ENCODE measurements at places on chromosomes 3 and 15.

DNA sequence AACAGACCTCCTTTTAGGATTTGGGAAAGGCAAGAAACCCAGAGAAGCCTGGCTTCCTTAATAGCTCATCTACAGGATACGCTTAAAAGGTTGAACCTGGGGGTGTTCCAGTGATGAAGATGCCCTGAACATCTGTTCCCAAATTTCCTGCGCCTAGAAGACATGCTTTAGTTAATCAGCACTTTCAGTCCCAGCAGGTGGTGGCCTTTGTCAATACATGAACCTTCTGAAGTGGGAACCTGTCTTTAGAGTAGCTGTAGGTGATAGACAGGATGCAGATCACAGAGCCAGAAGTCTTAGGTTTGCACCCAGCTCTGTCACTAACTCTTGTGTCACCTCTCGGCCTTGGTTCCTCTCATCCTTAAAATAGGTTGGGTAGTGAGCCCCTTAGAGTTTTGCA is 149.7 kb upstream of the SYNPR start:
- no peak for DNase-seq

DNA sequence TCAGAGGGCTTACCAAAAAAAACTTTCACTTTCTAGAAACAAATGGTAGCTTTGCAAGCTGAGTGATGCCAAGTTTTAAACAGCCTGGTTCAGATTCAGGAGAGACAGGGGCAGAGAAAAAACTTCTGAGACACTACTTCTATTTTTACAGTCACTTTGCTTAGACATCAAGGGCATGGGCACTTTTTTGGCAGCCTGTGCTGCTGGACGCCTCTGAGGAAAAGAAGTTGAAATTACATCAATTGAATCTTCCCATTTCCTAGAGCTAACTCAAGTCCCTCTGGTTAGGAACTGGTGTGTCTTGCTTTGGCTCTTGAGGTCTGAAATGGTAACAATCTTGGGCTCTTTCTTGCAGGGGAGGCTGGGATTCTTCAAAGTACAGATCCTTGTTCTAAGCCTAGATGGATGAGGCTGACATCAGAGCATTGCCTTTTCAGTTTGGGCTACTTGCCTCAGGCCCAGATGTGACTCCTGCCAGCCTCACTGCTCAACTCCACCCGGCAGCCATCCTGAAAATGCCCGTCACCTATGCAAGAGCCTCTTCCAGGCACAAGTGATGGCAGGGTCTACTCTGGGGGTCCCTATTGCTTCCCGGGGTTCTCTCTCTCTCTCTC is 357.5 kb downstream of the FOXP1 start:
- DNase-seq, result no peak

- DNase-seq, result no peak
Observed at GRCh38 chr3:143830786-143831185, 17.5 kb downstream of the SLC9A9 start.

- no peak for DNase-seq
Observed at GRCh38 chr15:22978691-22979237, 1.4 kb downstream of the CYFIP1 start.

- no peak for DNase-seq
Observed at GRCh38 chr3:21405671-21406667, 345.0 kb downstream of the ZNF385D start.

DNA sequence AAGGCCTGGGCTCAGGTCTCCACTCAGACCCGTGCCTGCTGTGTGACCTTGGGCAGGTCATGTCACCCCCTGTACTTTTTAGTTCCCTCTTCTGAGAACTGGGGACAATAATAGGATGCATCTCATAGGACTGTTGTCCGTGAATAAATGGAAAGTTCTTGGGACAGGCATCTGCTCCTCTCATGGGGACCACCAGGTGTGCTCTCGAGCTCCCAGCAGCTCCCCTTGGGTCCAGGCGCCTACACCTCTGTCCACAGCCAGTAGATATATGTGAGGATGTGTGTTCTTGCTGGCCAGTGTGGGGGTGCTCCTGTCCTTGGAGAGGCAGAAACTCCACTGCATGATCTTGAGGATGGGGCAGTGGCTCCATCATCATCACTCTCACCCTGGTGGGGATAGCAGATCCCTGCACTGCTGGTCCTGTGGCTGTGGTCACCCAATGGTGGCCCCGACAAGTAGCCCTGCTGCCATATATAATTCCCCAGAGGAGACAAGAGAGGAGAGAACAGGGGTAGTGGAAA is 257.6 kb upstream of the TLE3 start:
- DNase-seq, result no peak

- DNase-seq, result no peak
Observed at GRCh38 chr3:118485693-118486092, 549.0 kb downstream of the IGSF11 start.

GRCh38 chr3:112670824-112671223 is 29.9 kb upstream of the CCDC80 start:
- DNase-seq, result no peak

GRCh38 chr3:45551214-45552010 is 43.1 kb upstream of the LIMD1 start:
- DNase-seq, result no peak

GRCh38 chr3:162138509-162138908 is 641.9 kb downstream of the OTOL1 start:
- DNase-seq, result no peak

GRCh38 chr3:49012441-49013017 is 5.3 kb downstream of the WDR6 start:
- DNase-seq, result no peak

DNA sequence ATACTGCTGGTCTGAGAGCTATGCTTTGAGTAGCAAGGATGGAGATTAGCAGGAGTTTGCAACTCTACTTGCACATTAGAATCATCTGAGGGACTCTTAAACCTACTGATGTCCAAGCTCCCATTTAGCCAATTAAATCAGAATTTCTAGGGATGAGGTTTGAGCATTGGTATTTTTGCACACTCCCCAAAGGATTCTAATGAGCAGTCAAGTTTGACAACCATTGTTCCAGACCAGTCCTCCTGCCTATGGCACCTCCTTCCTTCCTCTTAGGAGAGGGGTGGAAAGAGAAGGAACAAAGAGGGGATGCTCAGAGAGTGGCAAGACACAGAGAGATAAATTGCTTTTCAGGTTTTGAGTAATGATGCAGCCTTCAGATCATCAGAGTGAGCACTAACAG is 275.5 kb upstream of the ROPN1 start:
- DNase-seq, result no peak

DNA sequence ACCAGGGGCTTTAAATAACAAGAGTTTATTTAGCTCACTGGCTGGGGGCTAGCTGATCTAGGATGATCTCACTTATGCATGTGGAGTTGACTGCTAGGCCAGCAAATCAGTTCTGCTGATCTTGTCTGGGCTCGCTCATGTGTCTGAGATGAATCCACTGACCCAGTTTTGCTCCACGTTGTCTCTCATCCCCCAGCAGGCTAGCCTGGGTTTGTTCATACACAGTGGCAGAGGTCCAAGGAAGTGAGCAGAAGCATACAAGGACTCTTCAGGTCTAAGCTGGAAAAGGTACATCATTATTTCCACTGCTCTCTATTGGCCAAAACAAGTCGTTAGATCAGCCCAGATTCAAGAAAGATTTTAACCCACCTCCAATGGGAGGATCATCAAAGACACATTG is 238.0 kb downstream of the PLCL2 start:
- DNase-seq, result no peak

GRCh38 chr3:152385761-152386160 is 117.0 kb downstream of the MBNL1 start:
- DNase-seq, result no peak

- DNase-seq, result no peak
Observed at GRCh38 chr15:66997212-66997611, 68.2 kb upstream of the SMAD3 start.

DNA sequence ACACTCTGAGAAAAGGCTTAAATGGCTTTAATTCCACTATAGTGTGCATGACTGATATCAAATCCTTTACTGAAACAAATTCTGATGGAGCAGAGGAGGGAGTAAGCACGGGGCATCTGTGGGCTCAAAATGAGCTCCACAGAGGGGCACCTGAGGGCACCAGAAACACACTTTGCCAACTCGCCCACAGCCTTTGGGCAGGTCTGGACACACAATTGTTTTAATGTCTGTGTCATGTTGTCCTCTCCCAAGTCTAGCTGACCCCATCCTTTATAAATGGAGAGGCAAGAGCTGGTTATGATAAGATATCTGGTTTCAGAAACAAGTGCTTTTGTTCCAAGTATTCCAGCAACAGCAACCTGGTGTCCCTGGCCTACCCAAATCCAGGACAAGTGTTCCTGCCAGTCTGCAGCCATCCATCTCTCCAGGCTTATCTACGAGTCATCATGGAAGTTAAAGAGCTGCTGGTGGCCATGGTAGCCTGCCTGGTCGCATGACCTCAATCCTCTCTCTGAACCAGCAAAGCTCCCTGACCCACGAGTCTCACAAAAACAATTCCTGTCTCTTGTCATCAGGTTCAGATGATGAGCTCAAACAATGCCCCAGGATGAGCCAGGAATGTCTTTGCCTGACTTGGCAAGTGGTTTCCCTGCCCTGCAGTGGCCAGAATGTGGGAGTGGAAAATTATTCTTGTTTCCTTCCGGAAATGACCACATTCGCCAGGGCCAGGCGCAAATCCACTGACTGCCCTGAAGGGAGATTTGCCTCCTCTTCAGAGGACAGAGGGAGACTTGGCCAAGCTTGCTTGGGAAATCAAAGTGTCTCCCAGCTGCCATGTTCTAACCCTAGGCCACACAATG is 64.4 kb upstream of the TPM1 start:
- no peak for DNase-seq

- no peak for DNase-seq
Observed at GRCh38 chr15:61169904-61170695, 59.0 kb downstream of the RORA start.

- no peak for DNase-seq
Observed at GRCh38 chr15:72562386-72562785, 88.3 kb downstream of the ARIH1 start.

GRCh38 chr3:194505791-194506415 is 19.1 kb upstream of the ATP13A3 start:
- DNase-seq, result no peak

DNA sequence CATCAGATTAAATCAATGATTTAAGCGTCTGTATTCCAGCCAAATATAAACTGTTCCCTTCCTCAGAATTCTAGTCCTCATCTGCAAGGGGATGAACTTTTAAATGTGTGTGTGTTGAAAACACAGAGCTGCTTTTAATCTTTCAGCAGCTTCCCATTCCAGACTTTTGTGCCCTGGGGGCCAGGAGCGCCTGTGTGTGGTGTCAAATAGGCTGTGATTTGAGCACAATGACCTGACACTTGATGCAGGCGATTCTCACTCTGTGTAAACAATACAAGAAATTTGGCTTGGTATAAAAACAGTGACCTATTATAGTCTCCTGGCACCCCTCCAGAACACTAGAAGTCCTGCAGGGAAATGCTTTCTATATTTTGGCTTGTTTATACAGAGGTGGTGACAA is 274.6 kb upstream of the ROPN1 start:
- DNase-seq, result peak; percentile 17

- DNase-seq, result no peak
Observed at GRCh38 chr3:11154036-11154952, at the start of gene HRH1. HRH1 (plus strand) TSS chr3:11154493; CDS start chr3:11259038, 104,545 bp downstream.
